Activated CD4-positive, alpha-beta T cell treated with anti-CD3 and anti-CD28 coated beads, Interleukin-2, amount 50 U/mL, for 4 hours (primary cell): ENCODE measurements at places on chromosomes 4 and X.

- no peak for DNase-seq
Measured at GRCh38 chr4:156766846-156767245, 204.8 kb downstream of the PDGFC start.

GRCh38 chr4:61507091-61507490 lies 307.0 kb downstream of the ADGRL3 start:
- no peak for DNase-seq

- DNase-seq = no peak
Measured at GRCh38 chr4:99413140-99413539, 22.0 kb downstream of the ADH7 start.

DNA sequence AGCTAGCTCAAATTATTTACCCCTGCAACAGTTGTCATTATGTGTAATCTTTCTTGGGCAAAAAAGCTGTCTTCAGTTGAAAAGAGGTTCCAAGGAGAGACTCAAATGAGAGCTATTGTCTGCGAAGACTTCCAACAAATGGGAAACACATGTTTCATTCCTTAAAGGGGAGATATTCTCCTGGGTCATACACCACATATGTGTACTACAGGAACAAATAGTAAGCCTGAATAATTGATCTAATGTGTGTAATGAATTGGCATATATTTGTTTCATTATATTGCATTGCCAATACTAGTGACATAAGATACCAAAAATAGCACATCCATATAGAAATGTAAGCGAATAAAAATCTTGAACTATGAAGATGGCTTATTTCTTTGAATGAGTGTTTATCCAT lies 950.9 kb upstream of the NDST4 start:
- DNase-seq = no peak

DNA sequence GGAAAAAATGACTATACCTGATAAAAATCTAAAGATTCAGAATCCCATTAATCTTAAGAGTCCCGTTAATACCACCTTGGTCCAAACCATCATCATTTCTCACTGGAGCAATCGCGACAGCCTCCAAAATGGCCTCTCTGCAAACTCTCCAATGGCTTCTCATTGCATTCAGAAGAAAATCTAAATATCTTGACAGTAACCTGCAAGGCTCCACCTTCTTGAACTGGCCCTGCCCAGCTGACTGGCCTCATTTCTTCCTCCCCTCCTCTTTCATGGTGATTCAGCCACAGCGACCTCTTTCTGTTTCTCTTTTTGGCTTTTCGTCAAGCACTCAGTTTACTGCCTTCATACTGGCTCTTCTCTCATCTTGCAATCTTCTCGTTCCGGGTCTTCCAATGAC lies 56.2 kb upstream of the GPRIN3 start:
- DNase-seq = no peak

DNA sequence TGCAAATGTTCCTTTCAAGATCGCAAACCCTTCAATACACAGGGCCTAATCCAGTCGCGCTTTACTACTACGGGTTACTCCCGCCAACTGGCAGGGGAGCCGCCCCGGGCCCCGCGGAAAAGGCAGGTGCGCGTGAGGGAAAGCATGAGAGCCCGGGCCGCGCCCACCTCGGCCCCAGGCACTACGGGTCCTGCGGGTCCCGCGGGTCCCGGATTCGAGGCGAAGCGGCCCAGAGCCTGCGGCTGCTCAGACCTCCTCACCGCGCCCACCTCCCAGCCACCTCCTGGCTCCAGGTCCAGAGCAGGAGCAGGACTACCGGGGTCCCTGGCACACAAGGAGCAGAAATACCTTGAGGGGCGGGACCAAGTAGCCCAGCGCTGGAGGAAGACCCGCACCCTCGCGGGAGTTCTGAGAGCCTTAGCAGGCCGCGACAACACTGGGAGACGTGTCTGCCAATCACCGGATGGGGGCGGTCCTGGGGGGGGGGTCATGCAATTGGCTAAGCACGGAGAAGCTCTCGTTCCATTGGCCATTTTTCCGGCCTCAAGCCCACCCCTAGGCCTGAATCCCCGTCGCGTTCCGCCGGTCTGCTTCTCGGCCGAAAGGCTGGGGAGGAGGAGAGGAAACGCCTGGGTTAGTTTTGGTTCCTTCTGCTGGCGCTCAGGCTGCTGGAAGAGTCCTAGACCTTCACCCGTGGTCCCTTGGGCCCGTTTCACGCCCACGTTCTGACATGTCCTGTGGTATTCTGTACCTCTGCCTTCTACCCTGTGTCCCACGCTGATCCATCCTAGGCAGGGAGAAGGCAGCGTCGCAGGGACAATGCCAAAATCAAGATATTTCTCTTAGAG lies 29.0 kb downstream of the ERVMER34-1 start:
- DNase-seq = peak; percentile 85

GRCh38 chr4:188682321-188682720 lies 543.1 kb downstream of the TRIML1 start:
- DNase-seq = no peak

DNA sequence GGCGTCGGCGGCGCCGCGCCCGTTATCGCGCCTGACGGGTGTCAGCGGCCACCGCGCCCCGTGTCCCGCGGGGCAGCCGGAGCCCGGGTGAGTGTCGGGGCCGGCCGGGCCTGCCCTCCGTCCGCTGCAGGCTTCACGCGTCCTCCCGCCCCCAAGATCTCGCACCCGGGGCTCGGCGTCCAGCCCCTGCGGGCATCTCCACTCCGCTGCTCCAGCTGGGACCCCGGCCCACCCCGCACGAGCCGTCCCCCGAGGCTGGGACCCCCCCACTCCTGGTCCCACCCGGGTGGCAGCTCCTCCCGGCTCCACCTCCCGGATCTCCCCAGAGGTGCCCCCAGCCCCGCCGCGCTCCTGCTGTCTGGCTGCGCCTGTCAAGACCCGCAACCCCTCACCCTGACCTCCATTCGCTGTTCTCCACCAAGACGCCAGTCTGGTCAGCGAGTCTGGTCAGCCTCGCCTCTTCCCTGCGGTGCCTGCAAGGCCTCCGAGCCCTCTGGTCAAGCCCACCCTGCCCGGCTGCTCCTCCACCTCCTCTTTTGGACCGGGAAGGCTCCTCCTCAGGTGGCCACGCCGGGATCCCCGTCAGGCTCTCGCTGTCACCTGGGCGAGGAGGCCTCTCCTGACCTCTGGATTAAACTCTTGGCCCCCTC lies 66.0 kb upstream of the NKX1-1 start:
- DNase-seq = no peak

DNA sequence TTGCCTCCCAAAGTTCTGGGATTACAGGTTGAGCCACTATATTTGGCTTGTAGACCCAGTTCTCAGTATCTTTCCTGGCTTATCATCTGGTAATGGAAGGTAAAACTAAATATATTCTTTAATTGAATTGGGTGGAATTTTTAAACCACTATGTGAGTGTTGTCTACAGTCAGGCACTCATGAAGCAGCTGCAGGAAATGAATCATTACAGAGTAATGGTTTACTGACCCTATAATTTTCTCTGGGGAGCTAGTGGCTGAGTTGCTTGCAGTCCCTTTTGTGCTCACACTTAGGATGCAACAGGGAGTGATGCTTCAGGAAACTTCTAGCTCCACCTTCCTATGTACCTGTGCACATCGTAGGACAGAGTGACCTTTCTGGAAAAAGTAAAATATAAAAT lies 4.1 kb upstream of the UGT2B7 start:
- DNase-seq = no peak

DNA sequence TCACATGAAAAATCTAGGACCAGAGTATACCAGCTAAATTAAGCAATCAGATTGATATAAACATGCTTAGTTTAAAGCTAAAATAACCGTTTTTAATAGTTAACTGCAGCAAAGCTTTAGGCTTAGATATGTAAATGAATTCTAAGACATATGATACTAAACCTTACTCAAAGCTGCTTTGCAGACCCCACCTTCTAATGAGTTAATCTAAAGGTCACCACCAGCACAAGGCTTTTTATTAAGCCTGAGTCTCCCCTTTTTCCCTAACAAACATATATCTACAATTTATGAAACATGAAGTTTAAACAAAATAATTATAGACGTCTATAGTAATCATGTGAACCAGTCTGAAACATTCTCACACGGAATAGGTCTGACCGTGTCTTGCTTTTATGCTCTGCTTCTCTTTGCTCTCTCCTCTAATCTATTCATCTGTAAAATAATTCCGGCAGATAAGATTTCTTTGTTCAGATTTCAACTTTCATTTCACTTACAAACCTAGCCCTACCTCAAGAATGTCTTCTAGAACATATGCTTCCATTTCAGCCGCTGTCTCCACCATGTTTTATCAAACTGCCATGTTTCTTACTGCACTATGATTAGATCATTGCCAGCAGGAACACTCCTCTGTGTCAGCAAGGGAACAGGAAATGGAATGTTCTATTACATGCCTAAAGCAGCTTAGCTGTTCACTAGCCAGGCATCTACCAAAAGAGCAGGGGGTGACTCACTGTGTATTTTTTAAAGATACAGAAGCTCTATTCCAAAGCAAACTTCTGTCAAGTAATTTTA lies 35.9 kb downstream of the ANKRD17 start:
- DNase-seq = peak; percentile 25

- DNase-seq = no peak
Measured at GRCh38 chr4:165394275-165394674, 15.5 kb downstream of the CPE start.

DNA sequence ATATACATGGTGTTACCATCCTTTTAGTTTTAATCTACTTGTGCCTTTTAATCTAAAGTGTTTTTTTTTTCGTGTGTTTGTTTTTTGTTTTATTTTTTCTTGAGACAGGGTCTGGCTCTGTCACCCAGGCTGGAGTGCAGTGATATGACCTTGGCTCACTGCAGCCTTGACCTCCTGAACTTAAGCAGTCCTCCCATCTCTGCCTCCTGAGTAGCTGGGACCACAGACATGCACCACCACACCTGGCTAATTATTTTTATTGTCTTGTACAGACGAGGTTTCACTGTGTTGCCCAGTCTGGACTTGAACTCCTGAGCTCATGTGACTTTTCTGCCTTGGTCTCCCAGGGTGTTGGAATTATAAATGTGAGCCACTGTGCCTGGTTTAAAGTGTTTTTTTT lies 33.1 kb downstream of the BMP2K start:
- no peak for DNase-seq

GRCh38 chr4:89446193-89446592 lies 138.6 kb upstream of the GPRIN3 start:
- no peak for DNase-seq

DNA sequence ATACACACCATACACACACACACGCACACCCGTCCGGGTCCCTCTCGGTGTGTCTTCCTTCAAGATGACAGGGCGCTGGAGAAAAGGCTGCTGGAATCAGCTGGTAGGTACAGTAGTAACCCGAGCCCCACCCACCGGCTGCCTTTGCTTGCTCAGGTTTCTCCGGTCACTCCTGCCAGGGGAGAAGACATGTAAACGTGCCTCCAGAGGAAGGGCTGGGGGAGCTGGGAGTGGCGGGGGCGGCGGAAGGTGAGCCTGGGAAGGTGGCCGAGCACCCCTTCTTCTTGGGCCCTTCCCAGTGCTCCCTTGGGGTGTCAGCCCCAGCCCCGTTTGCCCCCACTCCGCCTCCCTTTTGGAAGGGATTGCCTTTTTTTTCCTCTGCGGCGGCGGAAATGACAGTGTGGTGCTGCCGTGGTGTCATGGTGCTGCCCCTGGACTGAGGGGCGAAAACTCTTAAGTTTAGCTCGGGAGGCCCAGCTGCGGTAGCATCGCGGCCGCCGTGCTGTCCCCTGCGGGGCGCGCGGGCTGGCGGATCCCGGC lies at the start of gene MID2:
MID2 (plus strand) TSS at position 169 of the 540 bp plus-strand sequence. CDS start 561 bp downstream, outside the sequence.
- DNase-seq = peak; percentile 44

DNA sequence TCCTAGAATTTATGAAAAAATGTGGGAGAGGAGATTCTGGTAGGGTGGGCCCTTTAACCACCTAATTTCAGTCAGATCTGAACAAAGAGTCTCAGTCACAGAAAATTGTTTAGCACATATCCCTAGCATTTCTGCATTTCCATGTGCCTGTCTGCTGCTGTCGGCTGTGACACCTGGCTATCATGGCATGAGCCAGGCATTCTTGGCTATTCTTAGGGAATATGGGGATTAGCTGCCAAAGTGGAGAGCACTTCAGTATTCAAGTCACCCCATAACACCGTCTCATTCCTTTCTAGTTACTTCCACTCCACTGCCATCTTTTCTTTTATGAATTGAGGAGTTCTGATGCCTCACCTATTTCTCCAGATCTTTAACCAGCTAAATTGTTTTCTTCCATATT lies 211.5 kb downstream of the FRAS1 start:
- DNase-seq = no peak

GRCh38 chr4:55121246-55121645 lies 4.1 kb downstream of the KDR start:
- DNase-seq = no peak

DNA sequence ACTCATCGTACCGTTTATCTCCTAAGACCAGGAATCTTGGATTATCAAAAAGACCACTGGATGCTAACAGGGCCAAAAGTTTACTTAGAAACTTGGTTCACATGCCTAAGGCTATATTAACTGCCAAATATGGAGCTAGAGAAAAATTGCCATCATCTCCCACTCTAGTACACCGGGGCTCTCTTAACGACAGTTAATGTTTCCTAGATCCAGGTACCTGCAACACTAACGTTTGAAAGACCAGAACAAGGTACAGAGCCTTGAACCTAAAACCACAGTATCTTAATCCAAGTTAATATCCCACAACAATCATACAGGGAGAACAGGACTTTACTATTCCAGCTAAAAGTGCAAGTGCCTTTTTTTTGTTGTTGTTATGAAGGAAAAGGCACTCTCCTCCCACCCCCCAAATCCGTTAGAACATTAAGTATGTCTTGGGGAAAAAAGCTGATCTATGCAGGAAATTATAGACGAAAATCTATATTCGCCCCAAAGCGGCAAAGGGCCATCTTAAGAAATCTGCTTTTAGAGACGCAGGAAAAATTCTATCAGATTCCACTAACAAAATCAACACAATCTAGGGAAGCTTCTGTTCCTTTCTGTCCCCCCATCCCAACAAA lies 1.3 kb downstream of the G3BP2 start:
- DNase-seq = no peak

DNA sequence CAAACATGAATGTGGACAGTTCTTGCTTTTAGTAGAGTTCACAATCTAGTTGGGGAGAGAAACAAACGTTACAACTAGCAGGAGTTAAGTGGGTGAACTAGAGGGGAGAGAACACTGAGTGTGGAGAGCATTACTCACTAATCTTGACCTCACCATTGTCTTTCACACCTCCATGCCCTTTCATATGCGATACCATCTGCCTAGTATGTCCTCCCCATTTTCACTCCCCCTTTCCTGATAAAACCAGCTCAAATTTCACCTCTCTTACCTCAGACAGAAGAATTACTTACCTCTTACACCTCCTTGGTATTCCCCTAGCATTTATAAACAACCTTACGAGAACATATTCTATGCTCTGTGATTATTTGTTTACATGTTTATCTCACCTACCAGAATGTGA lies 53.6 kb downstream of the LAS1L start:
- no peak for DNase-seq

GRCh38 chrX:64975491-64975890 lies 759 bp downstream of the ZC4H2 start:
- no peak for DNase-seq
